ENCODE measurements at places on chromosomes 7 and 10.

DNA sequence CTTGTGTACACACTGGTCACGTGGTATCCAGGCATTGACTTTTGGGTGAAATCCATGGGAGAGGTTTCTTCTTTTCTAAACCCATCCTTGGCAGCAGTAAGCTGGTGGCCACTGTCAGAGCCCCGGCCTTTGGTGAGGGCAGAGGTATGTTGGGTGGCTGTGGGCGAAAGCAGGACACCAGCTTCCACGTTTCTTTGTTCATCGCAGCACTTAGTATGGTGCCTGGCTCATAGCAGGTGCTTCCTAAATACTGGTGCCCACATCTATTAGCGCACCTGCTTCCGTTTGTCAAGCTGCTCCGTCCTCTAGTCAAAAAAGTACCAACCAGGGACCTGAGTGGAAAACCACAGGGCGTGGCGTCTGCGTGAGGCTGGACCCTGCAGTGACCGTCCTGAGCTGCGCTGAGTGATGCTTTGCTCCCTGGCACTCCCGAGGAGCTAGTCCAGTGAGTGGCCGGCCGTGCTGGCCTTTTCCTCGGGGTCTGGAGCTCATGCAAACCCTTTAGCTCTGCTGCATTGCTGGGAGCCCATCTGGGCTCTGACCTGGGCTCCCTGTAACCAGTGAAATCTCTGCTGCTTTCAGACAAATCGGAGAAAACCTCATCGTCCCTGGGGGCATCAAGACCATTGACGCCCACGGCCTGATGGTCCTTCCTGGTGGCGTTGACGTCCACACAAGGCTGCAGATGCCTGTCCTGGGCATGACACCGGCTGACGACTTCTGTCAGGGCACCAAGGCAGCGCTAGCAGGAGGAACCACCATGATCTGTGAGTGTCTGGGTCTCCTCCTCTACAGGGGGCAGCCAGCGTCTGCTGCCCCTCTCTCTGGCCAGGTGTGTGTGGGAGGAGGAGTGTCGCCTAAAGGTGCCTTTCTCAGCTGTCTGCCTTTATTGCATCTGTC, 5.6 kb downstream of the DPYSL4 start:
- DNase-seq = no peak

- DNase-seq = no peak
These were observed 46.2 kb downstream of the GRK5 start for GRCh38 chr10:119253433-119254174.

DNA sequence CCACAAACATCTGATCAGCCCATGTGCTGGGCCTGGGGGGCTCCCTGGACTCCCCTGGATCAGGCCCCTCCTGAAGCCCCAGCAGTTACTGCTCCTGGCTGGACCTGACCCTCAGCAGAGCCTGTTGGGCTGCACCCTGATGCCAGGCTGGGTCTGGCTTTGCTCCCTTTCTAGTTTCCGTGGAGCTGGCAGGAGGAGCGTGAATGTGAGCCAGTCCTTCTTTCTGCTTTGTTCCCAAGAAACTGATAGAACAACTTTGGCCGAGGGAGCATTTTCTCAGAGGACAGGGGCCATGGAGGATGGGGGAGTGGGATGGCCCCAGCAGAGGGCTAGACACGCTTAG, 128.2 kb downstream of the NEURL1 start:
- DNase-seq = no peak

DNA sequence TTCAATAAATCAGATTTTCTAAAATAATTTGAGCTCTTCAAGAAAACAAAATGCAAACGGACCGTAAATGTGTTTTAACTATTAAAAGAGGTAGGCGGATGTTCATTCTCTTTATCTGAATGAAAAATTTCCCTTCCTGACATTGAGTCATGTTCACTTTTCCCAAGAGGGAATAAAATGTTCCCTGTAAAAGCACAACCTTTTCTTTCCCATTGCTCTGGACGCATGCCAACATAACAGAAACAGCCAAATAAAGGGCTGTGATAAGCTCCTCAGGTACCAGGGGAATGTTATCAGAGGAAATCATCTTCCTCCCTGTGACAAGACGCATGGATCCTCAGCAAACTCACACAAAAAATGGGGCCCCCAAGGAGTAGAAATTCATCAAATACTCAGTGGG, 251.8 kb downstream of the MTERF1 start:
- no peak for DNase-seq

- no peak for DNase-seq
These were observed 2.3 kb upstream of the CTTNBP2 start for GRCh38 chr7:117875566-117875965.

DNA sequence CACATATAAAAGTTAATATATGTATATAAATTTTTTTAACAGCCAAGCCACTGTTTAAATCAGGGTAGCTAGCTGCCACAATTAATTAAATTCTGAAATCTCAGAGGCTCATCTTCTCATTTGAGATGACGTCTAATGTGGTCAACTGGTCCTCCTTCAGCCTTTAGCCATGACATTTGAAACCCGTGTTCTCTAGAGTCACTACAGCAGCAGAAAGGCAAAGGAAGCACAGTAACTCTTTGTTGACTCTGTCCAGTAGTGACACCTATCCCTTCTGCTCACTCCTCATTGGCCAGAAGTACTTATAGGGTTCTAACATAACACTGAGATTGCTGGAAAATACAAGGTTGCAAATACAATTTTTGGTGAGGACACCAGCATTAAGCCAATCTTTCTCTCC, 555.5 kb downstream of the ETV1 start:
- DNase-seq = no peak

All from cortex of kidney (tissue), 1 donor.